Activated T-cell treated with anti-CD3 and anti-CD28 coated beads, Interleukin-2, amount 50 U/mL, for 24 hours (primary cell): ENCODE measurements at places on chromosomes 3 and 15.

GRCh38 chr15:96330450-96331143, at the start of gene NR2F2:
Gene NR2F2, plus strand, starts transcription at chr15:96330700. Its CDS starts 1,406 bp downstream, at chr15:96332106.
- DNase-seq = peak; percentile 53

GRCh38 chr15:91413142-91413541, 313.1 kb downstream of the SV2B start:
- no peak for DNase-seq

DNA sequence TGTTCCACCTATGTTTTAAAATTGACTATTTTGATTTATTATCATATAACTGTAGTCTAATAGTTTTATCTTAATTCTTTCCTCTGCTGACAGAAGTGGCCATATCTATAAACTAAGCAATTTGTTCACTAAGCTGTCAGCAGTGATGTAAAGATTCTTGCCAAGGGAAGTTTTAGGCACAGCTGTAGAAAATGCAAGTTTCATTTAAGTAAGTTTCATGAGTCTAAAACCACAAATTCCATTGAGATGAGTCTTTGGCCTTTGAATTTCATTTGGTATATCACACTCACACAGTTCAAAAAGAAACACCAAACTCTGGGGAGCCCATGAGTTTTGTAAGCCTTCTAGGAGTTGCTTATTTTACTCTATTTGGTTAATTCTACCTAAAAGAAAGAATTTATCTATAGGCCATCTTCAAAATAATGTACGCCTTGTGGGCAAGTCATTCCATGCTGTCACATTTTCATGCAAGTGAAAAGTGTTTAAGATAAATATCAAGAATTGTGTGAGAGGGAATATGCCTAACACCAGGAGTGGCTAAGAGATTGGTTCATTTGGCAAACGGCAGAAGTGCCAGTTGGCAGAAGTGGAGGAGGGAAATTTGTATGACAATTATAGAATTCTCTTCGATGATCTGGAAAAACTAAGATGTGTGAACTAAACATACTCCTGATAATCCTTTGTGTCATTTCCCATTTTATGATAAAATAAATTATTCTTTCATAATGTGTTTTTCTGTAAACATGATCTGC, 292.9 kb downstream of the ZIC4 start:
- DNase-seq = no peak

- no peak for DNase-seq
These were observed 9.1 kb downstream of the CSK start for GRCh38 chr15:74791007-74791406.

- no peak for DNase-seq
These were observed 76.6 kb upstream of the CFAP20DC start for GRCh38 chr3:59126446-59126845.

DNA sequence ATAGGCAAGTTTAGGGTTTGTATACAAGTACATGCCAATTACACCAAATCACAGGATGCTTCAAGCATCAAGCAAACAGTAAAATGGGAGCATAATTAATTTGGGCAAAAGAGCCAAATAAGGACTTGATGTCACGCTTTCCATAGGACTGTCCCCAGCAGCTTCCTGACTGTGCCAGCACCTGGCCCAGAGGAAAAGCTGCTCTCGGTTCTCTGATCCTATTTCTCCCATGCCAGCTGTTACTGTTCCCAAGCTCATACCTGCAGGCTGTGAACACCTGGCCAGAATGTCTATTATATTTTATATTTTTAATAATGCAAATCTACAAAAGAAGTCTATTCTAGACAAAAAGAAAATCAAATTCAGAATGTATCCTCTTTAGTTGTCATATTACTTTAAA, 12.2 kb downstream of the ZXDC start:
- DNase-seq = no peak

- no peak for DNase-seq
These were observed 48.5 kb upstream of the SKIL start for GRCh38 chr3:170309046-170309445.

- no peak for DNase-seq
These were observed 11.5 kb downstream of the GXYLT2 start for GRCh38 chr3:72899349-72899765.

DNA sequence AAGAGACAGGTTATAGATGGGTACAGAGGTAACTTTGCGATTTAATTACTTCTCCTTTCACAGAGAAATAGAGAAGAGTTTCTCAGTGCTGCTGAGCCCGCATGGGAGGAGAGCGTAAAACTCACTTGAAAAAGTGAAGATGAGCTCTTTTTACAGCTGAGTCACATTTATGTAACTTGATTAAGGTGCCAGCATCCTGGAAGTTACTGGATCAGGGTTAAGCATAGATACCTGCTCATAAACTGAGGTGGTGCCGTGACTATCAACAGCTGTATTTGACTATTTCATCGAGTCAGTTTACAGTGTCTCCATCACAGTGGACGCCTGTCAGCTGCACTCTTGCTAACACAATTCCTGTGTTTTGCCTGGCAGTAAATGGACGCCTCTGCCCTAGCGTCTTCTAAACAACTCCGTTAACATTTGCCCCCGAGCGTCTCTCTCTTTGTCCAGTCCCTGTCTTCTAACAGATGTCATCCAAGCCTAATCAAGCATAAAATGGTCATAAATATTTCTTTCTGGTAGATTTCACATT, 414.6 kb downstream of the FOXP1 start:
- DNase-seq = no peak

GRCh38 chr3:88879905-88880304, 227.5 kb upstream of the EPHA3 start:
- no peak for DNase-seq

- no peak for DNase-seq
These were observed 364.4 kb downstream of the PTPRG start for GRCh38 chr3:61925721-61926120.
